ENCODE measurements at places on chromosomes 13 and 19.
A peak's percentile ranks its signal among the peaks of the same experiment; 100 is the strongest.

DNA sequence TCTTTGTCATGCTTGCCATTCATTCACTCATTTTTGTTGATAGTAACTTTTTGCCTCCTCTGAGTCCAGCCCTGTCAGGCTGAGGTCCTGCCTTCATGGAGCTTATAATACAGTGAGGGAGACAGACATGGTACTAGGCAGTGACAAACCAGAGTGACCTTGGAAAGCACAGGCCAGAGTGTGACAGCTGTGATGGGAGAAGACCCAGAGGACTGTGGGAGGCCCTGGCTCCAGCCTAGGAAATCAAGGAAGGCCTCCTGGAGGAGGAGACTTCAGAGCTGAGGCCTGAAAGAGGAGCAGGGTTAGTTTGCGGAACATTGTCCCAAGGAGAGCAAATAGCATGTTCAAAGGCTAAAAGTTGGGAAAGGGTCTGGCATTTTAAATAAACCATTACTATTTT is 20.5 kb downstream of the PAK4 start:
- DNase-seq: no peak

GRCh38 chr13:105827111-105827809 is 708.2 kb downstream of the EFNB2 start:
- no peak for DNase-seq

DNA sequence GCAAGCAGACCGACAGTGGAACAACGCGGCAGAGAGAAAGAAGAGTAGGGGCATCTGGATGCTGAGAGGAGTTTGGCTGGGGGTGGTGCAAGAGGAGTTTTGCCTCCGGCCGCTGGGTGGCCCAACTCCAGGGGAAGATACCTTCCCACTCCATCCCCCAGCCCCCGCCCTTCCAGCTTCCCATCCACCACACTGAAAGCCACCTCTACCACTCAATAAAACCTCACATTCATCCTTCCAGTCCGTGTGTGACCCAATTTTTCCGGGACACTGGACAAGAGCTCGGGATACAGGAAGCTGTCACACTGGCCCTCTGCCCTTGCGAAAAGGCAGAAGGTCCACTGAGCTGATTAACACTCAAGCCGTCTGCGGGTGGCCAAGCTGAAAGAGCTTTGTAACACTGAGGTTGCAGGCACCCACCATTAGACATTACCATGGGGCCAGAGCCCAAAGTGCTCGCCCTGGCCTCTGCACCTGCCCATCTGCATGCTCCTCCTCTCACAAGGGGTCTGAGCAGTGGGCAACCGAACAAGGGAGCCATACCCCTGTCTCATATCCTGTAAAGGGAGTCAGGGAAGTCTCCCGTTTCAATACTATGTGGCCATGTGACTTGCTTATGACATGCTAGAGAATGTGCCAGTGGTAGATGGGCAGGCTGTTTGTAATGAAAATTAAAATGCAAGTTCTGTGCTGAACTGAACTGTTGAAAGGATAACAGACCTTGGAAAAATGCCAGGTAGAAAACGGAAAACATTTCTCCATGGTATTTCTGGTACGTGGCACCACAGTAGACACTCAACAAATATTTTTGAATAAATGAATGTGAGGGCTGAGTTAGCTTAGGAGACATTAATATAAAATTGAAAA is 205.1 kb upstream of the STARD13 start:
- no peak for DNase-seq

- DNase-seq: no peak
These were observed 41.7 kb upstream of the ZNF91 start for GRCh38 chr19:23436944-23437343.

- DNase-seq: no peak
These were observed 123.4 kb downstream of the OLFM4 start for GRCh38 chr13:53152057-53152421.

- no peak for DNase-seq
These were observed 38.1 kb upstream of the POSTN start for GRCh38 chr13:37636701-37637100.

GRCh38 chr13:110790371-110790770 is 76.9 kb downstream of the ING1 start:
- no peak for DNase-seq

GRCh38 chr13:41398494-41399170 is 58.7 kb upstream of the RGCC start:
- DNase-seq: no peak

DNA sequence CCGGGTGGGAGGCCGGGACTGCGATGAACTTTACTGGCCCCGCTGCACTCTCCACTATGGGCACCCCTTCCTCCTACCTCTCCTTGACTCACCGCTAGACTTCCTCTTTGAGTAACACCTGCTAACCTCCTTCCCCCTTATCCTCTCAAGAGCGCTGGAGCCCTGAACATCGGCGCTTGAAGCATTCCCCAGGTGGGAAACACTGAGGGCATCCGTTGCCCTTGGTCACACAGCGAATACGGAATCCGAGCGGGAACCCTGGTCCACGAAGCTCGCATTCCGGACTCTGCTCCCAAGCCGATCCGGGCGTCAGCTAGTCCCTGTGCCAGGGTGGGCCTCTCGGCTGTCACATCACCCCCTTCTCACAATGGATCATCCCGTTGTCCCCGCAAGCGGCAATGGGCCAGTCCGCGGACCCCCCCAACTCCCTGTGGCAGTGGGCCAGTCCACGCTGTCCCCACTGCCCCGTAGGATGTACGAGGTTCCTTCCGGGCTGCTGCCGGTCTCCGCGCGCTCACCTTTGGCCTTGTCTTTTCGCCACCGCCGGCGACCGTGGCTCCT is 4.2 kb downstream of the LIPE start:
- DNase-seq: peak; percentile 73

- DNase-seq: no peak
These were observed 14.3 kb upstream of the LRRC63 start for GRCh38 chr13:46197299-46198048.

GRCh38 chr19:33532859-33533460 is 11.4 kb upstream of the PEPD start:
- no peak for DNase-seq

DNA sequence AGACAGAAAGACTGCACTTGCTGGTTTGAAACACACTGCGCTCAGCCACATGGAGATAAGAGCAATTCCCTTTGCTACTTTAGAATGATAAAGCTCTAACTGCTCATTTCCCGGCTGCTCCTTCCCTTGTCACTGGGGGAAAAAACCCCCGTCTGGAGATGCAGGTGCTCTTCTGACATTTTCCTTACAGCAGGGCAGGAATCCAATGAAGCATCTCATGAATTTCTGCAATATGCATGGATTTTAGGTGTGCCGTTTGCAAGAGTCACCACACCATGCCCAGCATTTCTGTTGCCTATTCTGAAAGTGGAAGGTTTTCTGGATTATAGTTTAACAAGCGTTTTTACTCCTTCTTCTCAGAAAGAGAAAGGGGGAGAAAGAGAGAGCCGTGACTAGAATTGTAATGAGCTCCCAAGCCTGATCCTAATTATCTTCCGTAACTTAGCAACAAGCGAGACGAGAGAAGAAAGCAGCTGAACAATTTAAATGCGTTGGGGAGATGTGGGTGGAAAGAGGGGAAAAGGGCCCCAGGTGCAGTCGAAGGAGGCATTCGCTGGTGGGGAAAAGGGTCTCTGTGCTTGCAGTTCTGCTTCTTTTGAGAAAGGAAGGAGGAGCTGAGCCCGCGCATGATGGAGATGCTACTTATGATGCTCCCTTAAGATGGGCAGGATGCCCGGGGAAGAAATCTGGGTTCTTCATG is 76.6 kb upstream of the SPATA13 start:
- DNase-seq: no peak

- DNase-seq: peak; percentile 78
These were observed 16.5 kb upstream of the B3GNT3 start for GRCh38 chr19:17778251-17778967.

DNA sequence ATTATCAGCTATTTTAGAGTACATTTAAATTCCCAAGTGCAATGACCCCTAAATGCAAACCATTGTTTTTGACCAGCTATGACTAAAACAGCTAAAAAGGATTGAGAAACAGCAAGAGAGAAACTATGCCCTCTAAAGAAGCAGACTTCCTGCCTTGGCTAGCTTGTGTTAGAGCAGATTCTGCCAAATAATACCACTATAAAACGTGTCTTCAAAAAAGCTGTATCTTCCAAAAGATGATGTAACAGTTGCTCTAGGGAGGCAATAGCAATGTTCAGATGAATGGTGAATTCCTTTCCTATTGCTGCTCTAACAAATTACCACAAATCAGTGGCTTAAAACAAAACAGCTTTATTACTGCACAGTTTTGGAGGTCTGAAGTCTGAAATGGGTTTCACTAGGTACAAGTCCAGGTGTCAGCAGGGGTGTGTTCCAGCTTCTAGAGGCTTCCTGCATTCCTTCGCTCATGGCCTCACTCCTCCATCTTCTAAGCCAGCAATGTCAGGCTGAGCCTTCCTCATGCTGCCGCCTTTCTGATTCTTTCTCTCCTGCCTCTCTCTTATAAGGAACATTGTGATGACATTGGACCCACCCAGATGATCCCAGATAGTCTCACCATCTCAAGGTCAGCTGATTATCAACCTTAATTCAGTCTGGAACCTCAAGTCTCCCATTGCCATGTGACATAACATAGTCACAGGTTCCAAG is 84.5 kb downstream of the LRRC63 start:
- peak; percentile 33 for DNase-seq

DNA sequence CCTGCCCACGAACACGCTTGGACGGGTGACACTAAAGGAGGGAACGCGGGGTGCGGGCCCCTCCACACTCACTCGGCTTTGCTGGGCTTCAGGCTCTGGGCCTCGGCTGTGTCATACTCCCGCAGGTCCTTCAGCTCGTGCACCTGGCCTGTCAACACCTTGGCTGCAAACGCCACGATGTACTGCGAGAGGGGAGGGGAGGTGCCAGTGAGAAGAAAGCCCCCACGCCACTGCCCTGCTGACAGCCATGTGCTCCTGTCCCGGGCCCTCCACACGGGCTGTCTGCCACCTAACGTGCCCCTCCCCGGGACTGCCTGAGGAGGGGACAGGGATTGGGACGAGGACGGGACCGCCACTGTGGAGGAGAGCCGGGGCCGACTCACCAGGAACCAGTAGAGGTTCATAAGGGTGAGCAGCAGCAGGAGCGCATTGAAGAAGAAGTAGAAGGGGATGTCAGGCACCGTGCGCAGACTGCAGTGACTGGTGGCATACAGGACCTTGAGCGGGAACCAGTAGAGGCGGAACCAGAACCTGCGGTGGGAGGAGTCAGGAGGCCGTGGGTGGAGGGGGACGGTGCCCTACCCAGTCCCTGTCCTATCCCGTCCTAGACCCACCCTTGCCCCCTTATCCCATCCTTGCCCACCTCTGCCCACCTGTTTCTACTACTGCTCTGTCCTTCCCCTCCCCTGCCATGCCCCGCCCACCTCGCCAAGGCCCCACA is 16.9 kb downstream of the CERS1 start:
- no peak for DNase-seq

- peak; percentile 10 for DNase-seq
These were observed 8.1 kb downstream of the SULT2B1 start for GRCh38 chr19:48560095-48560530.

DNA sequence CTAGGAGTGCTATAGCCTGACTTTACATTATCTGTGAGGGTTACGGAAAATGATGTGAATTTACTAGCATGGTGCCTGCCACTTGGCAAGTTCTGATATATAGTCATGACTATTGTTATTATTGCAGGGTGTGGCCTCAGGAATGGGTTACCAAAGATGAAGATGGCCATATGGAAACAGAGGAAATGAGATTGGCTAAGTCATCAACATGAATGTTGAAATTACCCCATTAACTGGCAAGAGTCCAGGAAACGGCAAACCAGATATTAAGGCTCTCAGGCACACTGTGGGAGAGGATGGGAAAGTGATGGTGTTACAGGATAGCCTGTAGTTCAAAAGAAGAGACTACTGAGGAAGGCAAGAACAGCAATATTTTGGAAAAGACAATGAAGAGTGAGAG is 183.3 kb downstream of the KCNRG start:
- DNase-seq: no peak

- DNase-seq: no peak
These were observed 195.2 kb upstream of the IPO5 start for GRCh38 chr13:97758317-97758716.

GRCh38 chr13:101301053-101301452 is 115.3 kb downstream of the NALCN start:
- no peak for DNase-seq

GRCh38 chr19:8445488-8446001 is 770 bp downstream of the HNRNPM start:
- peak; percentile 56 for DNase-seq

- DNase-seq: peak; percentile 31
These were observed 99.2 kb downstream of the SLC7A1 start for GRCh38 chr13:29496241-29496712.

DNA sequence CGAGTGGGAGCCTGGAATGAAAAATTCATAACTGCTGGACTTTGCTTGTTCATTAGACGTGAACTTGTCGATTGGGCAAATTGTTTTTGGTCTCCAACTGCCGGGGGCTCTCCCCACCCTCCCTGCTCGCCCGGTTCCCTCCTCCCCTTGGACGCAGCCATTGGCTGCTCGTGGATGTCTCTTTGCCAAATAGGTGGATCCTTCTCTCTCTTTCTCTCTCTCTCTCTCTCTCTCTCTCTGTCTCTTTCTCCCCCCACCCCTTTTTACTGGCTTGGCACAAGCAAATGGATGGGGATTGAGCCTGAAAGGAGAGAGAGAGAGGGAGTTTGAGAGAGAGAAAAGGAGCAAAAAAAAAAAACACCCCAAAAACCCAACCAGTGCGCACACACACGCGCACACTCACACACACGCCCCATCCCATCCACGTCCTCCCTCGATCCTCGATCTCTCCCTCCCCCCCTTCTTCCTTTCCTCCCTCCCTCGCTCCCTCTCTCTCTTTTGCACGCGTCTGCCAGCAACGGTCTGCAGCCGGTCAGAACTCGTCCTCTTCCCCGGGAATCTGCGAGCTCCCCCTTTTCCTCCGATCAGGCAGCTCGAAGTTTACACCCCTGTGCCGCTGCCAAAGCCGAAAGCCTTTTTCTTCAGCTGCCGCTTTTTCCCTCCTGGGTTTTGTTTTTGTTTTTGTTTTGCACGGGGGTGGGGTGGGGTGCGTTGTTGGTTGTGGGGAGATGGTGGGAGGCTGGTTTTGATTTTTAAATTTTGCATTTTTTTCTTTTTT is 27.8 kb downstream of the NFIX start:
- DNase-seq: peak; percentile 42

DNA sequence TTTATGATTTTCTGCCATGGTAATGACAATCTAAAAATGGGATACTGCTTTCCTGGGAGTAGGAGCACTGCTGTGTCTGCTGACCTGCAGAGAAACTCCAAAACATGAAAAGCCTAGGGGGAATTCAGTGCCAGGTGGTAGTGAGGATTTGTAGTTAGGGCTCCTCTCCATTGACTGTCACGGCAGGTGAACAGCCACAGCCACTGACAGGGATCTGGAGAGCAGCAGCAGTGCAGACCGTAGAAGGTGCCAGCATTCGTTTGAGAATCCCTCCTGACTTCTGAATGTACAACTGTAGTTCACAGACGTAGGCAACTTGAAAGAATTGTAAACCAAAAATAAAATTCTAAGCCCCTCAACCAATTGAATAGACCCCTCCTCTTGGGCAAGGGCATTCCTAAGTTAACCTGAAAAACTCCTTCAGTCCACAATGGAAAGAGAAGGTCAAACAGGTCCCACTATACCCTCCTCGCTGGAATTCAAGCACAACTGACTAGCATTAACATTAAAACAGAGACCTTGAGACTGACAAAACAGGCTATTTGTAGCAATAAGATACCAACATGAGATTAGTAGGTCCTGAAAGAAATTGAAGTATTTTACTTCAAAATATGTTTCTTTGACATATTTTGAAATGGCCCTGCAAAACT is 1328.8 kb downstream of the OLFM4 start:
- DNase-seq: no peak

- no peak for DNase-seq
These were observed 56.8 kb upstream of the F7 start for GRCh38 chr13:113048766-113049165.
